ENCODE measurements at places on chromosomes 3 and 15.

GRCh38 chr3:129417326-129417725 lies 11.1 kb downstream of the EFCAB12 start:
- DNase-seq, result no peak

- no peak for DNase-seq
These were observed 183.5 kb upstream of the NSMCE3 start for GRCh38 chr15:29452881-29453731.

- no peak for DNase-seq
These were observed 39.5 kb downstream of the TMEM40 start for GRCh38 chr3:12719541-12719940.

GRCh38 chr3:16415911-16416476 lies 97.5 kb downstream of the RFTN1 start:
- DNase-seq, result no peak

GRCh38 chr3:29463304-29463703 lies 182.4 kb downstream of the RBMS3 start:
- no peak for DNase-seq

DNA sequence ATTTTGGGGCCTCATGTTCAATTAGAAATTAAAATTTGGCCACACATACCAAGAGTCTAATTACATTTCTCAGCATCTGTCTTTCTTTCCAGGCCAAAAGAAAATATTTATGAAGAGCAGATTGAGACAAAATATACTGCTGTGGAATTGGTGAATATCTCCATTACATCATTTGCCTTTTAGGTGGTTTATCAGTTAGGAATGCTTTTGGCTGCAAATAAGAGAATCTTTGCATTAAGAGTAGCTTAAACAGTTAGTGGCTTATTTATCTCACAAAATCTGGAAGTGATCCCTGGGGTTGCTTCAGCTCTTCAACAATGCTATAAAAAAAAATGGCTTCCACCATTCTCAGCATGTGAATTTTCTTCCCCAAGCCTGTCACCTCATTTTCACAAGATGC lies 308.7 kb downstream of the MAGI1 start:
- no peak for DNase-seq

- no peak for DNase-seq
These were observed 50.0 kb upstream of the SMAD6 start for GRCh38 chr15:66651913-66652642.

GRCh38 chr3:66255865-66256264 lies 35.1 kb downstream of the SLC25A26 start:
- no peak for DNase-seq

DNA sequence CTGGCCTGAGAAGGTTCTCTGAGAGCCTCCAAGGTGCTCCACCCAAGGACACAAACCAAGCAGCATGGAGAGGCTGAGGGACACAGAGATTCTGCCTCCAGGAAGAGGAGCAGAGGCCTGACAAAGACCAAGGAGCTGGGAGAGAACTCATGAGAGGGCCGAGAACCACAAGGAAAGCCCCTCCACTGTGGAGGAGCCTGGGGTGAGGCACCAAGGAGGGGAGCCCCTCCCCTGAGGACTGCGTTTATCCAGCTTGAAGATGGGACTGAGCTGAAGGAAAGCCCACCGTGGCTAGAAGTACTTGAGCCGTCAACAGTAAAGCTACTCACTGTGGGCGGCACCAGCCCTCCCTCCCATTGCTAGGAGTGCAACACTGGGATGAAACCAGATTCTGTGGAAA lies 63.1 kb upstream of the MEF2A start:
- no peak for DNase-seq
